T-helper 17 cell (primary cell): ENCODE measurements at places on chromosomes 6 and 20. TPM values are rescaled to one million over a fixed set of nuclear protein-coding genes. Genes with fewer than 3 reads are reported as not detected.

GRCh38 chr6:90425161-90425641 lies 128.6 kb upstream of the BACH2 start:
- DNase-seq = no peak

- no peak for DNase-seq
Measured at GRCh38 chr6:63440594-63440993, 120.8 kb upstream of the LGSN start.

DNA sequence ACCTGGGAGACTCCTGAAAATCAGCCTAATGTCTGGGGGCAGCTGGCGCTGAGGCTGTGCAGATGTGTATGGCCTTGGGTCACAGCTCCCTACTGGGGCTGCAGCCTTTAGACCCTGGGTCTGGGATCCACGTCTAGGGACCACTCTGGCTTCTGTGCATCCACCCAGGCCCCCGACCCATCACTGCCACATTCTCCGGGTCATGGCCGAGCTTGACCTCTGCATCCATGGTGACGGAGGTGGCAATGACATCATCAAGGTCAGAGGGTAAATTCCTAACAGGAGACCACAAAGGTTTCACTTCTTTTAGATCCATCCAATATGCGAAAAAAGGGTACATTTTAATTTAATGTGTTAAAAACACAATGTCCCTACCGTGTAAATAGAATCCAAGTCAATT lies 14.5 kb upstream of the PCMTD2 start:
- DNase-seq = no peak

DNA sequence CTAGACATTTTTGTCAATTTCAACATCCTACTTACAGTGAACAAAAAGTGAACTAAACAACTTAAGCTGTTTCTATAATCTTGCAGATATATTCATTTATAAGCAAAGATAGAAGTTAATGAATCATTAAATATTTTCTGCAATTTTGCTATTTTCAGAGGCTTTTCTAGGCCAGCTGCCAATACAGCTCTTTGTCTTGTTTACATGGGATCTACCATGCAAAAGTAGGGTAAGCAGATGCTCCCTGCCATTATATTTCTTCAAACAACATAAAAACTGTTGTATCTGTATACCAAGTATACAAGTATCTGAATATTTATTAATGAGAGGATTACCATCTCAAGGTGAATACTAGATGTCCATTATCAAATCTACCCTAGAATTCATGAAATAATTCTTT lies 15.4 kb downstream of the PNISR start:
- no peak for DNase-seq

DNA sequence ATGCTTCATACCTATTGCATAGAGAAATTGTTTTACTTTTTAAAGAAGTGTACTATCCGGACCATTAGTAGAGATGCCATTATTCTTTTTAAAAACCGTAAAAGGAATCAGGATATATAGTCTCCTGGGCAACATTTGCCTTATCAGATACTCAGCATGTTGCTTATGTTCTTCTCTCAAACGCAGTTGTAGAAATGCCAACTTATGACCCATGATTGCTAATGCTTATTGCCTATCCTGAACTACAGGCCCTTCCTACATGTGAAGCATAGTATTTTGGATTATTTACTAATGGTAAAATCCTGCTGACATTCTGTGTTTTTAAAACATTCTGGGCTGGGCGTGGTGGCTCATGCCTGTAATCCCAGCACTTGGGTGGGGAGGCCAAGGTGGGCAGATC lies 99.5 kb downstream of the FOXO3 start:
- no peak for DNase-seq

DNA sequence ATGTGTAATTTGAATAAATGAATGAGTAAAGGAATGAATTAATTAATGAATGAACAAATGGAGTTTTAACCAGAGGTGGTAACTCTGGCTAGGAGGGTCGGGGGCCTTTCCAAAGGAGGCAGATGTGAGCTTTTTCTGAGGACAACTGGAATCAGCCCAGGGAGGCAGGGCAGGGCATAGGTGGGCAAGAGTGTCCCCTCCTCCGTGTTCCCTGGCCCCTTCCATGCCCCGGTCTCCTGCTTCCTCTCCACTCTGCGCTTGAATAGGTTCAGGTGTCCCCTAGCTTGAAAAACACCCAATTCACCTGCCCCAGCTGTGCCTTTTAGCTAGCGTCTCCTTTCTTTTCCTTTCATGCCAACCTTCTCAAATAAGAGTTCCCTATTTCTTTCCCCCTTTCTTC lies 473.1 kb downstream of the CDH26 start:
- no peak for DNase-seq

- DNase-seq = no peak
Measured at GRCh38 chr6:43122146-43122545, 46.0 kb downstream of the PTK7 start.

DNA sequence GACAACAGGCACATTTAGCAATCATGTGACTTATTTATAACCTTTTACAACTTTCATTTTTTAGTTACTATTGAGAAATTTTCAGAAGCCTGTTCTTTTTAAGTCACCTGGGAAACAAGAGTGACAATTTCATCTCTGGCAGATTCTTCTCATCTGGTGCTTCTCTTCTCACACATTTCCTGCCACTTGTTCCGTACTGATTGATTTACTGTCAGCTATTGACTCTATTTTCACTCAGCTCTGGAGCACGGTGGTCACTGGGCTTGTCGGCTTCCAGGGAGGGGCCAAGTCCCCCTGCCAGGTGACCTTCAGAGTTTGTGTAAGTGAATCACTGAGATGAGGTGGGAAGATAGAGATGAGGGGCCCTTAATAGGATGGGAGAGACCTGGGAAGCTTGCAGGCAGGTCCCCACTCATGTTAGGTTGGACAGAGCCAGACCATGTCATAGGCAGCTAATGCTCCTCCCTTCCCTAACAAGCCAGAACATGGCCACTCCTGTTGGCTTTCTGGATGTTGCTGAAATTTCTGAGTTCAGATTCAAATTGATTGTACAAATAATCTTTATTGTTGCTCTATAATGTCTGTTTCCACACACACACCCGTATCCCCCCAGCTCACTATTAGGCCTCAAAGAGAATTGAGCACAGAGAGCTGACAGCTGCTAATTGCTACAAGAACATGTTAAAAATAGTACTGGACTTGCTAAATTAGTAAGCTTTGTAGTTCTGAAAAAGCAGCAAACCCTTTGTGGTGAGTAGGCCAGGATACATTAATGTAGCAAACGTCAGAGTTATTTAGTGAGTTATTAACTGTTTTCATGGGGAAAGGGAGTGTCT lies 13.3 kb downstream of the DUSP22 start:
- DNase-seq = no peak

LKAAEAR1 gene
- not detected for total RNA-seq
